NCI-H1417 (cell line): ENCODE measurements at places on chromosomes 1 and 21.

DNA sequence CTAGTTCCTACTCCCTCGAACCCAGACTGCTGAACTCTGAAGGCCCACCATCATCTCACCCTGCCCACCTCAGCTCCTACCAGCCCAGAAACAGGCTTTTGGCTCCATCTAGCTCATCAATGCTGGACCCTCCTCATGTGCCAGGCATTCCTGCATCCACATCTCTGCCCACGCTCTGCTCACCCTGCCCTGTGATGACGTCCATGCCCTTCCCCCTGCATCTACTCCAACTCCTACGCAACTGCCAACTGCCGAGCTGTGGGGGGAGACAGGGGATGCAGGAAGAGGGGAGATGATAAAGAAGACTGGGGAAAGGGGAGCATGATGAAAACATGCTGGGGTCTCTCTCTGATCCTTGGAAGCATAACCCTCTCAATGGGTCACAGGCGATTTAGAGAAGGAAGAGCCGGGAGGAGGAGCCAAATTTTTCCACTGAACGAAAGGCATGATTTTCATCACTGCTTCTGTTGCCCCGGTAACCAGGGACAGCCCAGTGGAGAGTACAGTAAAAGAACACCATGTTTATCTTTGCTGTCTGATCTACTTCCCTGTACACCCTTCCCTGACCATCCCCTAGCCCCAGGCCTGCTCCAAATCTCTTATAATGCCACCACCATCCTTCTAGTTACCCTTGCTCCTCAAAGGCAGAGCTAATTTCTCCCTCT, 44.3 kb downstream of the CD34 start:
- DNase-seq = no peak

- no peak for DNase-seq
Observed at GRCh38 chr1:177794376-177794991, 175.4 kb downstream of the SEC16B start.

DNA sequence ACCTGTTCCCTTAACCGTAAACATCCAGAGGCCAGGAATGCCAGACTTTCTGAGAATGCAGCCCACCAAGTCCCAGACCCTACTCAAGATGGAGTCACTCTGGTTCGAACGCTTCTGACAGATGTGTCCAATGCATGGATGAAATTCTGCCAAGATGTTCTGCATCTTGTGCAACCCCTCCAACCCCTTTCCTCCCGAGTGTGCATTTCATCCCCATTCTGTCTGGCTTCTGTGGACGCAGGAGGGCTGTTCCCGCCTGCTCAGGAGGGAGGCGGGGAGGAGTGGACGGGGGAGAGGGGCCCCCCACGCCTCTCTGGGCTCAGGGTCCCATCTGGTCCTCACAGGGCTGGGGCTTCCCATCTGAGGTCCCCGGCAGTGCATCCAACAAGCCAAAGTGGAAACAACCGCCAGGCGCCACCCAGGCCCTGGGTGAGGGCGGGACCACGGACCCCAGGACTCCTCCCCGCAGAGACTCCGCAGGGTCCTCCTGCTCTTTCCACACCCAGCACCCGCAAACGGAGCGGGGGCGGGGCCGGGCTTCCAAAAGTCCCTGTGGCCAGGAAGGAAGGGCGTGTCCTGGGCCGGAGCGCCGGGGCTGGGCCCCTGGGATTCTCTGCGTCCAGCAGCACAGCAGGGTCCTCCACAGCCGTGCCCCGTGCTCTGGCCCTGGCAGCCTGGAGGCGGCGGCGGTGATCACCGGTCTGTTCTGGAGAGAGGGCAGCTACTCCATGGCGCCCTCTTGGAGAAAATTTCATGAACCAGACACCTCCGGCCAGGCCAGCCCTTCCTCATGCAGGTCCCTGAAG, 27.8 kb upstream of the SUMO3 start:
- no peak for DNase-seq

- peak; percentile 81 for DNase-seq
Observed at GRCh38 chr1:175207971-175208370, 15.4 kb upstream of the KIAA0040 start.

DNA sequence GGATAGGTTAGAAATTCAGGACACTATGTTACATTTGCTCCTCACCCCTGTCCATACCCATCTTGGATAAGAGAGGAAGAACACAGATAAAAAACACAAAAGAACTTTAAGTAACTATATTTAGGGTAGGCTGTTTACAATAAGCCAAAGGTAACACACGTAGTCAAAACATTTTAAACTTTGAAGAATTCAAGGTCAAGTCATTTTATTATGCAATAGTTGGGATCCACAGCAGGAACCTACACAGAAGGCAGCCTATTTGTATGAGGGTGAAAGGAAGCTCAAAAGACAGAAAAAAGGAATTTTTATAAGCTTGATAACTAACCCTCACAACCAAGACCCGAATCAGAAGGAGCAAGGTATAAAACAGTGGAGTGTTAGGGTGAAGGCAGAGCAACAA, 89.6 kb downstream of the ZSWIM5 start:
- DNase-seq = no peak

GRCh38 chr21:35943752-35944151, 116.6 kb downstream of the SETD4 start:
- peak; percentile 49 for DNase-seq

DNA sequence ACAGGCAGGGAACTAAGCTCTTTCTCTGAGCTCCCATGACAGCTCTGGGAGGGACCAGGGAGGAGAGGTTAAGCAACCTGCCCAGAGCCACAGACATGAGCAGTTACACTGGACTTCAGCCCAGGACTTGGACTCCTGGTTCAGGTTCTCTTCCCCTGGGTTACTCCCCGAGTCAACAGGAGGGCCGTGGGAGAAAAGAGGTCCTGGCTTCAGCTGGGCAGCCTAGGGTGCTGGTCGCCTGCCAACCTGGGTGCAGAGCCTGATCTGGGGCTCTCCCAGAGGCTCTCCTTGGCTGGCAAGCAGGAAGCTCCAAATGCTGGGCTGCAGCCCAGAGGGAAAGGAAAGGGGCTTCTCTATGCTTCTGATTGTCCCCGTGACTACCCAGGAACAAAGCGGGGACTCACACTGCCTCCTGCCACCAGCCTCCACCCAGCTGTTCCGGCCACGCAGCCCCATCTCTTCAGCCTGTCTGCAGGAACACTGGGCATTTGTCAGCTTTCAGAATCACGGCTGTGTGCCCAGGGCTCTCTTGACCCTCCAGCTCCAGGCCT, 141.8 kb downstream of the HIVEP3 start:
- DNase-seq = no peak

DNA sequence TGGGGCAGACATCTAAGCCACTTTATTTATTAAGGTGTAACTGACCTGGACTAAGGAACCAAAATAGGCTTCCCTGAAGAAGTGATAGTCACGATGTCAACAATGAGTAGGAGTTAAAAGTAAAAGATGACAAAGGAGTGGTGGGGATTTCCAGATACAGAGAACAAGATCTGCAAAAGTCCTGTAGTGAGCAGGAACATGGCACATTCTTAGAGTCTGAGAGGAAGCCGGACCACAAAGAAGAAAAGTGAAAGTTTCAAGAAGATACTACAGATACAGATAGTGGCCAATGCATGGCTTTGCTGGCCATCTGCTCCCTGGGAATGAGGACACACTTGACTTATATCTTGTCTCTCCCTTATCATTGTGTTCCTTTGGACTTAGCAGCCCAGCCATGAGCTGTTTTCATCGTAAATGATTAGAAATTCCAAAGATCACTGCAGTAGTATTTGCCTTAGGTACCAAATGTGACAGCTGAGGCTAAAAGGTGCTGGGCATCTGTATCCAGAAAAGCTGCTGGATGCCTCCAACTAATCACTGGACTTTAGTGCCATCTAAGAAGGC, 302.4 kb upstream of the NR5A2 start:
- no peak for DNase-seq

- DNase-seq = no peak
Observed at GRCh38 chr1:10114746-10115145, 82.0 kb downstream of the UBE4B start.

DNA sequence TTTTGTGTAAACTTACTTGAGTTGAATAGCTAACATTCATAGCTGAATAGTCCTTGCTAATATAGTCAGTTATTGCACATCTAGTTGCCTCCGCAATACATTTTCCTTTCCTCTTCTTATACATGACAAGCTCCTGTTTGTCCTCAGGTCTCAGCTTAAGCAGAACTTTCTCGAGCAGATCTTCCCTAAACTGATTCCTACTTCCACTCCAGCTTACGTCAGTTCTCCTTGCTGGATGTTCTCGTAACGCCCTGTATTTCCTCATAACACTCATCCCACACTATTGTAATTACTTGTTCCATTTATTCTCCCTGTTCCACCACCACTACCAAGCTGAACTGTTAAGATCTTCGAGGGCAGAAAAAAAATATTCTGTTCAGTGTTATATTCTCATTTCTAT, 15.1 kb upstream of the OMA1 start:
- DNase-seq = no peak

DNA sequence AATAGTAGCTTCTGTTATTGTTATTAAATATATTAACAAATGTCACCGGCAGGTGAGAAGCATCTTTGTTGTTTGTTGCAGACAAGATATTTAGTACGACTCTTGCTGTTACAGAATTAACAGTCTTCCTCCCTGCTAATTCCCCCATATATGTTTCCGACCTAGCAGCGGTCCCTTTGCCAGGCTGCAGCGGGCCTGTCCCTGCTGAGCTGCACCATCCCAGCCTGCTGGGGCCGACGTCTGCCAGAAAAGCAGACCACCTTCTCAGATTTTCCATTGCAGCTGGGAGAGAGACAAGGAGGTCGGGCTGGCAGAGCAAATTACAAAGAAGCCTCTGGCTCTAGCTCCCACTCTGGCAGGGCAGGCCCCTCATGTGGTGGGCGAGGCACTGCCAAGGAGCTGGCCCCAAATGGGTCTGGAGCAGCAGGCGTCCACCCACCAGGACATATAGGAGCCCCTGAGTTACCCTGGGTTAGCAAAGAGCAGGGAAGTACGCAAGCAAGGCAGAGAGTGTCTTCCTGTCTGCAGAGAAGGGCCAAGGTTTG, 142.7 kb downstream of the FOXD2 start:
- no peak for DNase-seq

DNA sequence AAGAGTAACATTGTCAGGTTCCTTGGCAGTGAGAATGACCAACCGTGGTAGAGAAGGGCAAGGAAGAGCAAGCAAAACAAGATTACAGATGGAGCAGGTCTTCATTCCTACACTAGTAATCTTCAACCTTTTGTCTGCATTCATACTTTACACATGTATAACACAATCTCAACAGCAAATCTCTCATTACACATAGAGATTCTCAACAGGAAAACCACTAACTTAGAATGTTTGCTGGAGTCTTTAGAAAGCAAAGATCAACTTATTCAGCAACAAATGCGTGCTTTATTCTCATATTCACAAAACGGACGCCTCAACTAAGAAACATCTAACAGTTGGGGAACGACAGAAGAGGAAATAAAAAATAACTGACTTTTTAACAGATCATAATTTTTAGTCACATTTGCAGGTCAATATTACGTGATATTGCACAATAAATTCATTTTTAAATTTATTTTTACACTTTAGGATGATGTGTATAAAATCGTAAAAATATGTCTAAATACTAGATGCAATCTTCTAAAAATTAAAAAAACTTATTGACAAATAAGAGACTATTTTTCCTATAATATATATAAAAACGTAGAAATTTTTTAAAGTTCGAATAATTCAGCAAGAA, 82.9 kb downstream of the ARID4B start:
- DNase-seq = no peak

DNA sequence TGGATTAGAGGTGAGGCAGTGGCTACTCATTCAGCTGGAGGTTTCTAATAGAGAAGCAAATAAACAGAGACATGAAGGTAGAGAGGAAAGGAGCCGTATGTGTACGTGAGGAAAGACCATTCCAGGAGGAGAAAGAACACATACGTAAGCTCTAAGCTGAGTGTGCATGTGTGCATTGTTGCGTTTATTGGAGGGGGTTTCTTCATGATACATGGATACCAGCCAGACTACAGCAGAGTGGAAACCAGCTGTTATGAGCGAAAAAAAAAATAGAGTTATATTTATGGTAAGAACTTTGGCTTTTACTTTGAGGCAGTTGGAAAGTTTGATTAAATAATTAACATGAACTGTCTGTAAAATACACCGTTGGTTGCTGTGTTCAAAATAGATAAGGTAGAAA, 173.4 kb upstream of the RGS18 start:
- no peak for DNase-seq

DNA sequence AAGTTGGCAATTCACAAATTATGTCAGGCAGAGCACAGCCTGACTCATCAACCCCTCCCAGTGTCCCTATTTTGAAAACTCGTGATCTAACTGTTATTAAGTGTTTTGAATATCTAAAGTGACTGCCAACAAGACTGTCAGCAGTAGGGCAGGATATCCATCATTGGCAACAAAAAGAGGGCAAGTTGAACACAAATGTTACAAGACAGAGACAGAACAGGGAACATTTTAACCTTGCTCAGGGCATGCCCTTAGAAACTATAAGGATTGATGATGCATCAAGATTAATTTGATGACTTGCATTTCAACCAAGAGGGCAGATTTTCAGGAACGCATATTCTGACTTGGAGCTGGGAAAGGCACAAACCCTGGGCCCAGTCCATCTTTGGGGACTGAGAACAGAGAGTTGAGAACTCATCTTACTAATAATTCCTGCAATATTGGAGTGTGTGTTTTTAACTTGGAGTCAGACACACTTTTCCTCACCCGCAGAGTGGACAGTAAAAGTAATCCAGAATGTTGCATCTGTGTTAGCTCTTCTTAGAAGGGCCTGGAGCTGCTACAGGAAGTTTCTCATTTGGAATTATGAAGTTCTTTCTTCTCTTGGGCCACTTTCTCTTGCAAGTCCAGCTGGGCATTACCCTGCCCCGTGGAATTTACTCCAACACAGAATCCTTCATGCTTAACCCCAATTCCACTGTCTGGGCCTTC, 317.2 kb downstream of the LTN1 start:
- DNase-seq = no peak

- peak; percentile 35 for DNase-seq
Observed at GRCh38 chr21:36155603-36156338, 853 bp upstream of the DOP1B start.

DNA sequence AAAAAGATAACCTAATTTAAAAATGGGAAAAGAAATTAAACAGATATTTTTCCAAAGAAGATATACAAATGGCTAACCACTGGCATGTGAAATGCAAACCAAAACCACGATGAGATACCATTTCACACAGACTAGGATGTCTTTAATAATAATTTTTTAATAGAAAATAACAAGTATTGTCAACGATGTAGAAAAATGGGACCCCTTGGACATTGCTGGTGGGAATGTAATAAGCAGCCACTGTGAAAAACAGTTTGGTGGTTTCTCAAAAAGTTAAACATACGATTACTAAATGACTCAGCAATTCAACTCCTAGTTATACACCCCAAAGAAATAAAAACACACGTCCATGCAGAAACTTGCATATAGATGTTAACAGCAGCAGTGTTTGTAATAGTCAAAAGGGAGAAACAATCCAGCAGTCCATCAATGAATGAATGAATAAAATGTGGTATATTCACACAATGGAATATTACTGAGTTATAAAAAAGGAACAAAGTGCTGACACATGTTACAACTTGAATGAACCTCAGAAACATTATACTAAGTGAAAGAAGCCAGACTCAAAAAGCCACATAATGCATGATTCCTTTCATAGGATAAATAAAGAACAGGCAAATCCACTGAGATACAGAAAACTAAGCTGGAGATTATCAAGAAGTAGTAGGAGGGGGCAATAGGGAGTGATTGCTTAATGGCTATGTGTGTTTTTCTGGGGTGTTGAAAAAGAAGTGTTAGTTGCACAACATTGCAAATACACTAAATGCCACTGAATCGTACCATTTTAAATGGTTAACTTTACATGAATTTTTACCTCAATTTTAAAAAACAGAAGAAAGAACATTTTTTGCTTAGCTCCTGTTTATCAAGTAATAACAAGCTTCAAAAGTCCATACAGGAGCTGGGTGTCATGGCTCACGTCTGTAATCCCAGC, 4.1 kb downstream of the PPT1 start:
- no peak for DNase-seq

GRCh38 chr1:94629259-94630181, 88.0 kb upstream of the F3 start:
- DNase-seq = no peak
